ENCODE measurements at places on chromosomes 12 and 14. TPM values are rescaled to one million over a fixed set of nuclear protein-coding genes. Genes with fewer than 3 reads are reported as not detected.

PIK3C2G gene
- total RNA-seq: not detected

RIPK3 gene
- 1.1 TPM for total RNA-seq

FAM222A gene
- total RNA-seq: 1.3 TPM

TROAP gene
- total RNA-seq: 46.4 TPM

GRIN2B gene
- total RNA-seq: not detected

KRT83 gene
- not detected for total RNA-seq

ENO2 gene
- total RNA-seq: 16.0 TPM

NKX2-1 gene
- not detected for total RNA-seq

NTF3 gene
- total RNA-seq: 0.16 TPM

RTN1 gene
- total RNA-seq: 0.13 TPM
